ENCODE measurements at places on chromosomes 5 and 9. TPM values are rescaled to one million over a fixed set of nuclear protein-coding genes. Genes with fewer than 3 reads are reported as not detected.

DNA sequence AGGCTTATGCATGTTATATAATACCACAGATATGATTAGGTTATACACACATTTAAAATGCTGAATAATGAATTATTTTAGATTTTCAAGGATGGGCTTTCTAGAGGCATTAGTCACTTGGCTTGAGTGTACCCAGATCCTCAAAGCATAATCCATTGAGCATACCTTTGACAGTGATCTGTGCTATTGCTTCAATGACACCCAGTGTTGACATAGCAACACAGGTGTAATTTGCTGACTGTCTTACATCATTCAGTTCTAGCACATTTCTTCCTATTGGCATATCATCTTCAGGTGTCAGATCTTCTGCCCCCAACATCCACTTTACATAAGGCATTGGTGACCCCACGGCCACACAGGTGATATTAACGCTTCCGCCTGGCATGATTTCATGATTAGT is 721.5 kb upstream of the DMAC1 start:
- H3K27me3 ChIP-seq = no peaks in the 10 kb centered on the region
- no peak for DNase-seq
- H3K4me3 ChIP-seq = no peak overlapping the region
- no peaks in the 10 kb centered on the region for H3K4me1 ChIP-seq
- no peak overlapping the region for H3K27ac ChIP-seq

DNA sequence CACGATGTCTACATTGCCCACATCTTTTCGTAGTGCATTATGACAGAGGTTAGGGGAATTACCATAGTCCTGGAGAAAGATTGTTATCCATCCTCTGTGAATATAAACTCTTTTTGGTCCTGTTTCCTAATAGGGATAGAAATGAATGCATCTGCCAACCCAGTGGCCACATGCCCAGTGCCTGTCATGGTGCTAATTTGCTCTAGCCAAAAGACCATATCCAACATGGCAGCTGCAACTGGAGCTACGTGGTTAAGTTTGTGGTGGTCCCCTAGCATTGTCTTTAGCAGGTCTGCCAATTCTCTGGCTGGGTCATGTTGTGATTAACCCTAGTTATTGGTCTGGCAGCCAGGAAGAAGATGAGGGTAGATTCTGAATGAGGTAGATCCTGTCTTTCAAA is 87.5 kb downstream of the FGF18 start:
- H3K27ac ChIP-seq = no peak overlapping the region
- DNase-seq = no peak
- no peaks in the 10 kb centered on the region for H3K36me3 ChIP-seq
- H3K4me1 ChIP-seq = no peaks in the 10 kb centered on the region
- H3K4me3 ChIP-seq = no peak overlapping the region
- H3K27me3 ChIP-seq = no peaks in the 10 kb centered on the region

- DNase-seq = no peak
- H3K4me3 ChIP-seq = peak overlapping the region; percentile 67
- peaks cover 3% of the 10 kb centered on the region for H3K4me1 ChIP-seq
- no peaks in the 10 kb centered on the region for H3K27me3 ChIP-seq
- peak overlapping the region; percentile 93 for H3K27ac ChIP-seq
Measured at GRCh38 chr9:4680173-4680525, 780 bp downstream of the CDC37L1 start.

DNAJC25 gene
- 7.8 TPM for total RNA-seq

- no peak overlapping the region for H3K4me3 ChIP-seq
- no peaks in the 10 kb centered on the region for H3K4me1 ChIP-seq
- H3K36me3 ChIP-seq = no peaks in the 10 kb centered on the region
- H3K27me3 ChIP-seq = no peaks in the 10 kb centered on the region
- no peak for DNase-seq
Measured at GRCh38 chr9:134748591-134748990, 107.0 kb downstream of the COL5A1 start.

DNA sequence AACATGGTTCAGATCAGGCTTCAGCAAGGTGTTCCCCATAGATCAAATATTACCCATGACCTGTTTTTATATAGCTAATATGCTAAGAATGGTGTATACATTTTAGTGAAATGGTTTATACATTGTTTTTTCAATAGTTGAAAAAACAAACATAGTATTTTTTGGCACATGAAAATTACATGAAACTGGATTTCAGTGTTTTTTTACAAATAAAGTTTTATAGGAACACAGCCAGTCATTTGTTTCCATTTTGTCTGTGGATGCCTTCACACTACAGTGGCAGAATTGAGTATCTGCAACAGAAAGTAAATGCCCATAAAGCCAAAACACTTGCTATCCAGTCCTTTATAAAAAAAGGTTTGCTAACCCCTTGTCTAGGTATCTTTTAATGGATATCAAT is 134.5 kb upstream of the TNFAIP8 start:
- no peak overlapping the region for H3K4me3 ChIP-seq
- no peaks in the 10 kb centered on the region for H3K36me3 ChIP-seq
- no peak for DNase-seq
- H3K27ac ChIP-seq = no peak overlapping the region

- DNase-seq = no peak
- H3K36me3 ChIP-seq = no peaks in the 10 kb centered on the region
Measured at GRCh38 chr5:13558408-13558807, 386.1 kb downstream of the DNAH5 start.

- H3K27ac ChIP-seq = no peak overlapping the region
- H3K27me3 ChIP-seq = no peaks in the 10 kb centered on the region
- no peak overlapping the region for H3K4me3 ChIP-seq
- H3K36me3 ChIP-seq = peaks cover 3% of the 10 kb centered on the region
Measured at GRCh38 chr5:14310901-14311300, 167.8 kb downstream of the TRIO start.

GRCh38 chr9:8374471-8374870 is 574.9 kb upstream of the DMAC1 start:
- no peak overlapping the region for H3K4me3 ChIP-seq
- no peaks in the 10 kb centered on the region for H3K4me1 ChIP-seq
- no peak for DNase-seq
- no peaks in the 10 kb centered on the region for H3K36me3 ChIP-seq
- H3K27ac ChIP-seq = no peak overlapping the region

DNA sequence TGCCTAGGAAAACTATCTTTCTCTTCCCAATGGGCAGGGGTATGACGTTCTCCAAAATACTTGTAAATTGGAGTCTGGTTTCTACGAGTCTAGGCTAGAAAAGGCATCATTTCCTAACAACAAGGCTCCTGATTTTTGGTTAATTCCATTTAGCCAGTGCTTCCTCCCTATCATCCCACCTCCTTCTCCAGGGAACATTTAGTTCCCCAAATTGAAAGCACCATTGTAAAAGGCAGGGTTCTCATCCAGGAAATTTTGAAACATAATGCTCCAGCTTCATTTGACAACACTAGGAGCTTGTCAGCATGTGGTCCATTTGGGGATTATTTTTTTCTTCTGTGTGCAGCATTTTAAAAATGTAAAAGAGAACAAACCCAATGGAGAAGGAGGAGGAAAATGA is 256.5 kb upstream of the GRIA1 start:
- DNase-seq = no peak
- no peak overlapping the region for H3K4me3 ChIP-seq
- no peaks in the 10 kb centered on the region for H3K36me3 ChIP-seq
- no peaks in the 10 kb centered on the region for H3K4me1 ChIP-seq
- no peak overlapping the region for H3K27ac ChIP-seq

JMY gene
- total RNA-seq = 4.7 TPM

Measured in colonic mucosa (tissue), 4 donors.